ENCODE measurements at places on chromosomes 6 and 20.

DNA sequence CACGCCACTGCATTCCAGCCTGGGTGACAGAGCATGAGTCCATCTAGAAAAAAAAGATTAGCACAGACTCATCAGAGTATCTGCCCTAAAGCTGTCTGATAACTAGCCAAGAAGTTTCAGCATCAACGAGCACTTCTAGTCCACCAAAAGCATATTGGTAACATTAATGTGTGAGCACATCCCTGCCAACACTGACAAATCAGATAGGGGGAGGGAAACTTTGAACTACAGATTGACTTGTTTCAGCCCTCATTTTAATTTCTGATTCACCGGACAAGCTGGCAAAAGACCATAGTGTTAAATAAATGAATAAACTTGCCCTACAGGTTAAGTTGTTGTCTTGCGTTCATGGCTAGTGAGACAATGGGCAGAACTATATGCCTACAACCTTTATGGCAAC lies 7.7 kb upstream of the SEC63 start:
- DNase-seq, result no peak

GRCh38 chr6:125354649-125355048 lies 52.9 kb upstream of the HDDC2 start:
- no peak for DNase-seq

DNA sequence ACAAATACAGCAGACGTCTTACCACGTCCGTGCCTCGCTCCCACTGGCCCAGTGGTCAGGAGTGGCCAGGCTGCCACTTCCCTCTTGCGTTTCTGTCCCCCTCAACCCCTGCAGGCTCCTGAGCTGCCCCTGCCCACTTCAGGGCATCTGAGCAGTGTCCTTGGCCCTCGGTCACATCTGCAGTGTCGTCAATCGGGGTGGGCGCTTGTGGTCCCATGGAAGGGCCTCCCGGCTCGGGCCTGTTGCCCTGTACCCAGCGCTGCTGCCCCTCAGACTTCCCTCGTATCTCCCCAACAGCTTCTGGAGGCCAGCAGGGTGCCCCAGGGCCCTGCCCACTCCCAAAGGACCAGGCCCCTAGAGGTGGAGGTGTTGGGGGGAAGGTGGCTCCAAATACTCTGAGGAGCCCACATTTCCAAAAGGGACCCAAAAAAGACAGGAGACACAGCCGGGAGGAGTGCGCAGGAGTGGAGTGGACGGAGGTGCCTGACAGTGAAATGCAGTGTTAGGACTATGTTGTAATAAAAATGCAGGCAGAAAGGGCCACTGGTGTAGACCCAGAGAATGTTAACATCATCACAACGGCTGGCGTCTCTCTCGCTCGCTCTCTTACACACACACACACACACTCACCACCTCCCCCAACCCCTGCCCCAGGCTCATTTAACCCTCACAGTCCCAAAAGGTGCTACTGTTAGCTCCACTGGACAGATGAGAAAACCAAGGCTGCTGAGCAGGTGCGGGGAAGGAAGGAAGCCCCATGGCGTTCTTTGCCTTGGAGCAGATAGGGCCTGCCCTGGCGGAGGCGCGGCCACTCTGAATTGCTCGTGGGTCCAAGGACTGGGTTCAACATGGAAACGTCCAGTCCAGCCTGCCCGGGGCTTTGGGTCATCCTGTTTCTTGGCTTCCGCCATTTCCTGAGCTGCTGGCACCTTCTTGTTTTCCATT lies 343.9 kb downstream of the ZFAND3 start:
- no peak for DNase-seq

DNA sequence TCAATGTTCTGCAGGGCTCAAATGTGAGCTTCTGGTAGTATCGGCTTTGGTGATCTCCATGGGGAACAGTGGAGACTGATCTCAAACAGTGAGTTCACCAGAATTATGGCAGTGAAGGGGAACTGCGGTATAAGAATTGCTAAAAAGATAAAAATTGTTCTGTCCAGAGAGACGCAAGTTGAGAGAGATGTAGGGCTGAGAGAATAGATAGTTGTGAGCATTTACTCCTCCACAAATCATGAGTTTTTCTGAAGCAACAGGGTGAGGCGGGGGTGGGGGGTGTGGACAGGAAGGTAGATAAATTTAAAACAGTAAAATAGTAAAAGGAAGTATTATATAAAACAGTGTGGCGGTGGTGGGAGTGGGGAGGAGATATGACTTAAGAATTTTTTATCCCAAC lies 98.6 kb upstream of the NEDD9 start:
- no peak for DNase-seq

GRCh38 chr6:119066517-119066916 lies 11.9 kb downstream of the FAM184A start:
- DNase-seq, result no peak

- no peak for DNase-seq
Measured at GRCh38 chr6:20653085-20653479, 118.8 kb downstream of the CDKAL1 start.

DNA sequence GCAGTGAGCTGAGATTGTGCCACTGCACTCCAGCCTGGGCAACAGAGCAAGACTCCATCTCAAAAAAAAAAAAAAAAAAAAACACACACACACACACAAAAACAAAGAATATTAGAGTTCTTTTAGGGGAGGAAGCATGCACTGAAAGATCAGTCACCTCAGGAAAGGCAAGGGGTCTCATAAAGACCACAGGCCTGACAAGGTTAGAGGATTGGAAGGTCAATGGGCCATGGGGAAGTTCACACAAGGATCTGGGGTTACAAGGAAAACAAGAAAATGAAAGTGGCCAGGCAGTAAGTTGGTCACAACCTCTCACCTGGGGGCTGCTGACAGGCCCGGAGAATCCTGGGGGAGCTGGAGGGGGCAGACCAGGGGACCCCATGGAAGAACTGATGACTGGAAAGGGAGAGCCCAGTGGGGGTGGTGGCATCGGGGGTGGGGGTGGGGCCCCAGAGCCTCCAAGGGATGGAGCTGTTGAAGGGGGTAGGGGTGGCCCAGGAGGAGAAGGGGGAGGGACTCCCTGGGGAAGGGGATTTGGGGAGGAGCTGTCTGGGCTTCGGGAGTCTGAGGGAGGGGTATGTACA lies 1.5 kb downstream of the RXRB start:
- DNase-seq, result no peak

- DNase-seq, result no peak
Measured at GRCh38 chr6:100184473-100184872, 190.4 kb upstream of the MCHR2 start.

- peak; percentile 21 for DNase-seq
Measured at GRCh38 chr20:19813846-19814640, 56.0 kb downstream of the RIN2 start.
